ENCODE measurements at places on chromosomes 13 and 19.

DNA sequence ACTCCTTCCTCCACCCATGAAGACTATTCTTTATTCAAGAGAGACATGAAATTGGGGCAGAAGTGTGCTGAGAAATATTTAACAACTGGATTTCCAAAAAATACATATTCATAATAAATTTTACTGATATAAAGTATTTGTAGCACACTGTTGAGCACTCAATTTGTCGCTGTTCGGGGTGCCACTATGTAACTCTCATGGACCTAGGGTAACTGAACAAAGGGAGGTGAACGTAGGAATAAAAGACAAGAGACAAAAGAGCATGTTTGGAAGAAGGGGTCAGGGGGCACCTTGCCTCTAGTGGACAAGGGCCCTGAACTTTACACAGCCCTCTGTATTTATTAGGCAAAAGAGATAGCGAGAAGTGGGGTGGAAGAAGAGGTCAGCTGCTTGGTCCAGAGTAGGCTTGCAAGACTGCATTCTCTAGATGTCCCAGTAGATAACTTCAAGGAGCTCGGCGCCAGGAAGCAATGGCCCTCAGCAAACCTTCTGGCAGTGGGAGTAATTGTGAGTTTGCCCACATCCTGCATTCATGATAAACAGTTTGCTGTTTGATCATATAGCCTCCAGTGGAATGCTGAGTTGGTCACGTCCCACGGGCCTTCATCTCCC is 4.5 kb upstream of the ZNF175 start:
- DNase-seq: no peak

- no peak for DNase-seq
Observed at GRCh38 chr13:75161804-75162203, 320.2 kb downstream of the TBC1D4 start.

DNA sequence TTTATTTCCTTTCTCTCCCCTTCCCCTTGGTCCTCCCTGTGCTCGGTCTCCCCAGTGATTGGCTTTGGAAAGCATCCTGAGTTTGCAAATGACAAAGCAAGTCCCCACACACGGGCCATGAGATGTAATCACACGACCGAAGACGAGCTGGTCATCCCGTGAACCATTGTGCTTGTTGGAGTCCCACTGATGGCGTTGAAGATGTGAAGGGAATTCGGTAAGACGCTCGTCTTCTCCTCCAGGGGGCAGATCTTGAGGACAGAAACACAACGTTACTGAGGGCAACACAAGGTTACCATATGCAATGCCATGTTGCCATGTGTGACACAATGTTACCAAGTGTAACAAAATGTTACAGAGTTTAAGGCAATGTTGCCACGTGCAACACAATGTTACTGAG is 42.0 kb upstream of the SLC15A1 start:
- DNase-seq: no peak

DNA sequence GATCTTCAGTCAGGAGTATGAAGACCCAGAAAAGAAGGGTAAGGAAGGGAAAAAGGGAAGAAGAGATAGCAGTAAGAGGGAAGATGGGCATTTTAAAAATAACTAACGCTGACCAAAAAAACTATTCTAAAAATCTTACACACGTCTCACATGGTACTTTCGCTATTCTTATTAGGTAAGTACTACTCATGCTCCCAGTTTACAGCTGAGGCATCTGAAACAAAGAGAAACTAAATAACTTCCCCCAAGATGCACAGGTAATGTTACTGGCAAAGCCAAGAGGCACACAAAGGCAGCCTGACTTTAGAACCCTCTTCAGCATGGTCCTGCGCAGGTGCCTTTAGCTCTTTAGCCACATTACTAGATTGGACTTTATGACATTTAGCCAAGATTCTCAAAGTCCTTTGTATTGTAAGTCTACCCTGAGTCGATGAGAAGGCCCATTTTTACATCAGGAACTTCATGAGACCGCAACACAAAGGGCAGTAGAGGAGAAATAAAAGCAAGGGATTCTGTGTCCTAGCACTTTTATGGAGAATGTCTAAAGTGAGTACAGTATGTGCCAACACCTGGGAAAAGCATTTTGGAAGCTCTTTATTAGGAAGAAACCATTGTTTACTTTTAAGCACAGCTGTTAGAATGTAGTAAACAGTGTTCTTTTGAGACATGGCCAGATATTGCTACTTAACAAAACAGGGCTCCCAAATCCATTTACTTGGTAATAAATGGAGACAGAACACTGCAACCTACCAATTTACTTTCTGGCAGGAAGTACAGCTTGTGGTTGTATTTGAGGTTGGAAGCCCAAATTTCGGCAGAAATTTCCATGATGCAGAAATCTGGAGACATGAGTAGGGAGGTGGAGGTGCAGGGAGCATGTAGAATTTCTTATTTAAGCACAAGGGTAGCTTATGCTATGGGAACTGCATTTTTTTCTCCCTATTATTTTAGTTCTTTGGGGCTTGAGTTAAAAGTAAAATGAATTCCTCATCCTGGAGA is 250.7 kb downstream of the KCTD12 start:
- no peak for DNase-seq

GRCh38 chr13:99722931-99723330 is 221.7 kb downstream of the TM9SF2 start:
- DNase-seq: no peak

GRCh38 chr13:90455823-90456222 is 891.7 kb upstream of the MIR17HG start:
- DNase-seq: no peak

GRCh38 chr19:6677883-6678689 is 8.1 kb upstream of the TNFSF14 start:
- peak; percentile 77 for DNase-seq

DNA sequence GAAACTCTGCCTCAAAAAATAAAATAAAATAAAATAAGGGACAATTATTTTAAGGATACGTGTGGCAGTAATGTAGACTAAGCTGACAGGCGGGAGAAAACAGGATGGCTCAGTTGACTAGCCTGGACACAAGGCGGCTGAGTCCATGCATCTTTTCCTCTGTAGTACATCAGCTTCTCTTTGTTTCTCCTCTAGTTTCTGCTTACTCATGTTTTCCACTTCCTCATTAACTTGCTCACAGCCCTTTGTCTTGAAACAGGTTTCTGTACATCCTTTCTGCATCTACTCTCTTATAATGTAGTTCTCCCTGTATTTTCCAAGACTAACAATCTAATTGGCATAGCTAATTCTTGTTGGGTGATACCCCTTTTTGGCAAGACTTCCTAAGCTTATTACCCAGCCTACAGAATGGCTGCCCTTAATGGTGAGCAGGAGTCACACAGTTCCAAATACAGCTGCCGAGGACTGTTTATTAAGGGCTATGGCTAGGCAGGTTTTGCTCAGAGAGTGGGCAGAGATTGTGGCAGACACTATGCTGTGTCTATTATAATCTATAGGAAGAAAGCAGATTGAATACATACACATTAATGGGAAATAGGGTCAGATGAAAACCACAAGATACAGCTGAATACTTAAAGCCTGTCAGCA is 58.7 kb upstream of the KLF5 start:
- DNase-seq: no peak

DNA sequence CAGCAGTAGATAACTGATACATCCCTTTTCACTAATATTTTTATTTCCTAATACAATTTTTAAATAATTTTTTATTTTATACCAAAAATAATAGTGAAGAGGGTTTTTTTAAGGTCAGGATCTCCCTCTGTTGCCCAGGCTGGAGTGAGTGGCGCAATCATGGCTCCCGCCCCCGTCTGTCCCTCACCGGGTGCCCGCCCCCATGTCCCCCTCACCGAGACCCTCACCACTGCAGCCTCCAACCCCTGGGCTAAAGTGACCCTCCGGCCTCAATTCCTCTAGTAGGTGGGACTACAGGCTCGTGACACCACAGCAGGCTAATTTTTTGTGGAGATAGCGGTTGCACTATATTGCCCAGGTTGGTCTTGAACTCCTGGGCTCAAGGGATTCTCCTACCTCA is 17.8 kb upstream of the ZNF846 start:
- no peak for DNase-seq

GRCh38 chr13:32837307-32837972 is 178.8 kb upstream of the KL start:
- DNase-seq: no peak

GRCh38 chr19:35715981-35716800 is 1.6 kb upstream of the KMT2B start:
- no peak for DNase-seq

DNA sequence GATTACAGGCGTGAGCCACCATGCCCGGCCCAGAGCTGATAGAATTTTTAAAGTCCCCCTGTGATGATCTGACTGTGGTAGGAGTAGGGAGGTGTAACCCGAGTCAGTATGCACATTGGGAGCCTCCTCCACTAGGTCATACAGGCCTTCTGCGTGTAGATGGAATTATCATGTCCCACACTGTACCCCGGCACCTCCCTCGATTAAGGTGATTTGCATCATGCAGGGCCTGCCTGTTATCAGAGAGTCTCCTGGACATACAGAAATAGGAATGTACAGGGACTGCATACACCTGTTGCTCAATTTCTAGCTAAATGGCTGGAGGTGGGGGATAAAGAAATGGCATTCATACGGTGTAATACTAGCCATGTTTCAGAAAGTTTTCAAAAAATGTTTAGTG is 922 bp upstream of the ERVK3-1 start:
- DNase-seq: no peak

GRCh38 chr13:95452375-95452774 is 100.1 kb upstream of the CLDN10 start:
- DNase-seq: no peak

GRCh38 chr19:38898788-38899446 is 501 bp downstream of the SIRT2 start:
- no peak for DNase-seq

GRCh38 chr19:13962699-13963602 is 10.6 kb downstream of the DCAF15 start:
- no peak for DNase-seq

Data from stimulated activated naive CD8-positive, alpha-beta T cell treated with anti-CD3 and anti-CD28 coated beads, Interleukin-15, Interleukin-2, amounts not matched to agents 100 U/mL and 50 U/mL, for 24 hours (primary cell).